ENCODE measurements at places on chromosomes 12 and 14.

GRCh38 chr12:45017916-45018315 lies 33.0 kb downstream of the DBX2 start:
- no peak for DNase-seq

- no peak for DNase-seq
These were observed 10.1 kb upstream of the CACNA2D4 start for GRCh38 chr12:1928439-1929121.

- DNase-seq: no peak
These were observed 95.1 kb downstream of the CAND1 start for GRCh38 chr12:67364228-67364627.

- no peak for DNase-seq
These were observed 53.9 kb downstream of the ZC3H14 start for GRCh38 chr14:88616697-88617096.

Measured in activated CD4-positive, alpha-beta T cell treated with anti-CD3 and anti-CD28 coated beads, Interleukin-2, amount 50 U/mL, for 4 hours (primary cell).